Ureter (tissue), 1 donor: ENCODE measurements at places on chromosomes 12 and 14. TPM values are rescaled to one million over a fixed set of nuclear protein-coding genes. Genes with fewer than 3 reads are reported as not detected.
A peak's percentile ranks its signal among the peaks of the same experiment; 100 is the strongest.

DNA sequence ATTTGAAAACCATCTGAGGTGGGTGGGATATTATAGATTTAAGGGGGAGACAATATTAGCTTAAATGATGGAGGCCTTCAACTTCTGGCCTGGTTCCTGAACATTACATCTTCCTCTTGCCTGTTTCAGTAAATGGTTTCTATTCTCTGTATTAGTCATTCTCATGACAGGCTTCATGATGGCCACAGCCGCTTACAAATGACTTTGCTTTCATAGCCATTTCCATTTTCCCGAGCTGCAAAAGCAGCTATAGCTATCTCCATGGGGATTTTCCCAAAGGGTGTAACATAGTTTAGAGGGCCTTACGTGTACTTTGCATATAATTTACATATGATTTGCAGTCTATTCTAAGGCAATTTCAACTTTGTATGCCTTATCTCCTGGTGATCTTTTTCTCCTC lies 121.8 kb downstream of the NRXN3 start:
- no peak for DNase-seq

DNA sequence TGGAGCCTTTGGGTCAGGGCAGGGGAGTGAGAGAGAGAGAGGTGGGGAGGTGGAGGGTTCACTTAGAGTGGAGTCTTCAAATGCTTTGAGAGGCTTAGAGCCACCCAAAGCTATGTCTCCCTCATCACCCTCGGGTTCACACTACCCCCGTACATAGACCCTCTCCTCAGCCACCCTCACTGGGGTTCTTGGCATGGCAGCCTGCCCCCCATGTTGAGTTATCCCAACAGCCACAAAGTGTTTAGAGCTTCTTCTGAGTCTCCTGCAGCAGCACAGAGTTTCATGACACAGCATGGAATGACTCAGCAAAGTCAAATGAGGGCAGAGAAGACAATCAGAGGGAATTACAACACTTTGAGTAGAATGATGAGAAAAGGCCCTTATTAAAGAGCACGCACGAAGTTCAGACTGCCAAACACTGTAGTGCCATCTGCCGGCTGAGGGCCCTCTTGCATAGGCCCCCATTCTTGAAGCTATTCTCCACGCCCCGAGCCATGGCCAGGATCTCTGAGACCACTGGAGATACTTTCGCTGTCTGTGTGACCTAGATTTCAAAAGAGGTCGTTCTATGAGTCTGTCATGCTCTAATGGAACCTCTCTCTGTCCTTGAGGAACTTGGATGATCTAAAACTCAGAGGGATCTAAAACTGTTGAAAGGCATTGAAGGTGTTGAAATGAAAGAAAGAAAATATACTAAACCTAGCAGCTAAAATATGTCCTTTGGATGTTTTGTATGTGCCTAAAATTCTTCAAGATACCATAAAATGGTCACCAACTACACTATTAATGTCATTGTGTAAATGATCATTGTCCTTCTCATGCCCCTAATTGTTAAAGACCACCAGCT lies 221.9 kb downstream of the PELI2 start:
- peak; percentile 77 for DNase-seq

Gene SERPINA1
- total RNA-seq, result 13.8 TPM

GRCh38 chr12:112798048-112798760 lies 6.7 kb downstream of the RPH3A start:
- DNase-seq, result no peak

DNA sequence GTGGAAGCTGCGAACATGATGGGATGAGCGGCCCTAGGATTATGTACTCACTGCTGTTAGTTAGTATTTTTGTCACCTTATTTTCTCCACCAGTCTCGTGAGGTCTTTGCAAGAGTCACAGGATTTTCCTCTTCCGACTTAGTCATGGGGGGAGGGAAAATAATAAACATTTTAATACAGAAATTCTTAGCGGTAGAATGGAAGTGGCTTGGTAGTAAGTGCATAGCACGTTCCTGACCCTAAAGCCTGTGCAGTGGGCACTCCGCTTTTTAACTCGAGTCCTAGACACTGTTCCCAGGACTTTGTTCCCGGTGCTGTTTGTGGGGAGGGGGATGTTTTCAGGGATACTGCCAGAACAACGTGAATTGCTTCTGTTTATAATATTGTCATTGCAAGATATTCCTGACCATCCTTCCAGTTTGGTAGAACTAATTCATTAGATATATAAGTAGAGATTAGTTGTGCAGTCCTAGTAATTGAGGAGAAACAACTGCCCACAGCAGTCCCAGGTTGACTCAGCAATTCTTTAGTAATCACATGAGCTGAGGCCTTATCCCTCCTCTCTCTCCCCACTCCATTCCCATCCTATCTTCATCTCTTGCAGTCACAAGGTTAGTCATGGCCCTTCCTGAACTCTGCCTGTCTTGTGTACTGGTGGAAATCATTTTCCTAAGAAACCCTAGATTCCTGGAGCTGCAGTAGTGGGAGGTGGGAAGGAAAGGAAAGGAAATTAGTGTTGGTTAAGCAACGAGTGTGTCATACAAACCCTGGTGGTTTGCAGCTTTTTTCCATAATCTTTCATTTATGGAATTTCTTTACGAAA lies 799 bp downstream of the SLC38A6 start:
- DNase-seq, result no peak

- DNase-seq, result no peak
These were observed 603.5 kb downstream of the RPL10L start for GRCh38 chr14:46048127-46048526.

- no peak for DNase-seq
These were observed 13.7 kb downstream of the CHFR start for GRCh38 chr12:132873724-132874123.

DNA sequence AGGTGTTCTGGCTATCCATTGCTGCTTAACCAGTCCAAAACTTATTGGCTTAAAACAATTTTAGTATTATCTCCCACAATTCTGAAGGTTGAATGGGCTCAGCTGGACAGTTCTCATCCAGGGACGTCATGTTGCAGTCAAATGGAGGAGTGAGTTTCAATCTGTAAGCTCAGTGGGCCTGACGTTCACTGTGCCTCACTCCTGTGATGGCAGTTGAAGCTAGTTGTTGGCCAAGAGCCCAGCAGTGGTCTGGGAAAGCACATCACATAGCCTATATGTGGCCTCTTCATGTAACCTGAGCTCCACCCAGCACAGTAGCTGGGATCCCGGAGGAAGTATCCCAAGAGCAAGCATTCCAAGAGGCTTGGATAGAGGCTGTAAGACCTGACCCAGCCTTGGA lies 40.6 kb upstream of the CDKN3 start:
- DNase-seq, result no peak

- no peak for DNase-seq
These were observed 73.1 kb downstream of the PAWR start for GRCh38 chr12:79617696-79618095.

Gene PPP1CC
- 107 TPM for total RNA-seq

- DNase-seq, result peak; percentile 56
These were observed 105.9 kb upstream of the BCAT1 start for GRCh38 chr12:25054783-25055144.
